ENCODE measurements at places on chromosomes 2 and 18.
A peak's percentile ranks its signal among the peaks of the same experiment; 100 is the strongest.

GRCh38 chr2:35870713-35871112 is 484.9 kb upstream of the CRIM1 start:
- DNase-seq: no peak

DNA sequence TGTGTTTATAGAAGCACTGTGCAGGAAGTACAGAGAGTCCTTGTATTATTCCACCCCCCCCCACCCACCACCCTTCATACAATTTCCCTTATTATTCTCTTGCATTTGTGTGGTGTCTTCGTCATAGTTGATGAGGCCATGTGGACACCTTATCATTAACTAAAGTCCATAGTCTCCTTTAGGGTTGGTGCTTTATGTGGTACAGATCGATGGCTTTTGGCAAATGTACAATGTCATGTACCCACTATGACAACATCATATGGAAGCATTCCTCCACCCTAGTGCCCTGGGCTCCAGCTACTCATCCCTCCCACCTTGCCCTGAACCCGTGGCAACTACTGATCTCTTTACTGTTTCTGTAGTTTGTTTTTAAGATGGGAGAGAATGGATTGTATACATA is 93.8 kb upstream of the HDAC4 start:
- DNase-seq: no peak

DNA sequence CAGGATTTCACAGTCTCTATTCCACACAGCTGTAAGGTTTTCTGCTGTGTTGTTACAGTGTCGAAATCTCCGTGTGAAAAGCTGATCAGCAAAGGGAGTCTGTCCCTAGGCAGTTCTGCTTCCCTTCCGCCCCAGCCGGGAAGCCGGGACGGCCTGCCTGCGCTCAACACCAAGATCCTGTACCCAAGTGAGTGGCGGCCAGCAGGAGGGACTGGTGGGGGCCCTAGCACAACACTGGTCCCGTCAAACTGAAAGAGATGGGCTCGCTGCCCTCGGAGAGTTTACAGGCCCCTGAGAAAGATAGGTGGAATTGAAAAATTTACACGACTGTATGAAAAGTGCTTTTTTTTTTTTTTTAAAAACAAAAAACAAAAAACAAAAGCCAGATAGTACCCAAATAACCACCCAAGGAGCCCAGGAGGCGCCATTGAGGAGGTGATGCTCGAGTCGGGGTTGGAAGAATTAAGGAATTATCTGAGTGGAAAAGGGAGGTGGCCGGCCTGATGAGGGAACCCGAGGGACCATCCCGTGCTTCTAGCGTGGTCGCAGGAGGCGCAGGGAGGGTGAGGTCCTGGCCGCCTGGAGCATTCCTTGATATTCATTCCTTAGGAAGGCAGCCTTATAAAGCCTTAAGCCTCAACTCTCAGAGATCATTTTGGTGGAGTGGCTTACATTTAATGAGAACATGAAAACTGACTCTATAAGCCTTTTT is 96.7 kb downstream of the DGKD start:
- DNase-seq: no peak

GRCh38 chr18:61893309-61893970 is 633 bp upstream of the RNF152 start:
- peak; percentile 32 for DNase-seq

GRCh38 chr2:1563084-1563857 is 150.0 kb downstream of the TPO start:
- no peak for DNase-seq

DNA sequence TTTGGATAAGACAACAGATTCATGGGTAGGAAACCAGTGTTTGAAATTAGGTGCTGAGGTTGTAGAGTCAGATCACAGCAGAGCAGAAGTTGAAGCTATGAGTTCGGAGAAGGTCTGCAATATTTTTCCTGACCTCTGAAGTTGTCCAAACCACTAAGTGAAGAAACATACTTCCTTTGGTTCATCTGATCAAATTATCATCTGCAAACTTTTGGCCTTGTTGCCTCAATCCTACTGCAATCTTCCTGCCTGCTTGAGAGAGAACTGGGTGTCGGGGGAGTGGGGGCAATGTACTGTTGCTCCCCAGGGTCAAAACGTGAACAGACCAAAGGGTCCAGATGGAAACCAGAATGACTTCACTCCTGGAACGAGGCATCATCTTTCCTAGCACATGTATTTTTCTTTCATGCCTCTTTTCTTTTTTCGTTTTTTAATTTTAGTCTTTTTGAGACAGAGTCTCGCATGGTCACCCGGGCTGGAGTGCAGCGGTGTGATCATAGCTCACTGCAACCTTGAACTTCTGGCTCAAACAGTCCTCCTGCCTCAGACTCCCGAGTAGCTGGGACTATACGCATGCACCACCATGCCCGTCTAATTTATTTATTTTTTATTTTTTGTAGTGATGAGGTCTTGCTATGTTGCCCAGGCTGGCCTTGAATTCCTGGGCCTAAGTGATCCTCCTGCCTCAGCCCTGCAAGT is 42.7 kb downstream of the RAB31 start:
- no peak for DNase-seq

DNA sequence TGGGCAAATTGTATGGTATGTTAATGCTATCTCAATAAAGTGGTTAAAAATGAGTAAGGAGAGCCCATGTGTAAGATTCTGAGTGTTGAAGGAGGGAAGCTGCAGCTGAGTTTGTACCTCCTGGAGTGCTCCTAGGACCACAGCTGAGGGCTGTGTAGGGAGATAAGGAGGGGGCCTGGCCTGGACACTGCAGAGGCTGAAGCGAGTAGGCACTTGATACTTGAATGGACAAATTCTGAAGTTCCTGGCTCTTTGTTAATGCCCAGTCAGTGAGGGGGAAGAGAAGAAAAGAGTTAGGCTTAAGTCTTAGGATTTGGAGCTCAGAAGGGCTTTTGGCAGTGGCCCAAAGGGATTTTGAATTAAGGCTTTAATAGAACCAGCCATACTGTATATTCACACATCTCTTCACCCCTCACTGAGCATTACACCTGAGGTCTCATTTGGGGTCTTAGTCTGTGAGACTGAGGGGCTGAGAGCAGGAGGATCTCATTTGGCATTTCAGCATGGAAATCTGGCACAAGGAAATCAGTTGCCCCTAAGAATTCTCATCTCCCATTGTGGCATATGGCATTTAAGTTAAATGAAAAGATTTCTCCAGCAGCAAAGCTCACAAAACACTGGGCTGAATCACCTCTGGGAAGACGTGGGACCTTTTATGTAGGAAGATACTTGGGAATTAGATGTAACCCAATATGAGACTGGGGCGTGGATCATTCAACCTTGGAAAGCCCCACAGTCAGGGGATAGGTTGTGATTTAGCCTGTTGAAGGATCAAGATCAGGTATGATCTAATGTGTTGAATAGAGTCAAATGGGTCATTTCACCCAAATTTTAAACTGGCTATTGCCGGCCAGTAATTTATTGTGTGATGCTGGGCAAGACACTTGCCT is 46.8 kb downstream of the LIPG start:
- DNase-seq: no peak

GRCh38 chr2:154551649-154552048 is 146.8 kb upstream of the KCNJ3 start:
- DNase-seq: no peak

- DNase-seq: no peak
Observed at GRCh38 chr2:167334146-167334742, 446.0 kb downstream of the XIRP2 start.

- DNase-seq: no peak
Observed at GRCh38 chr2:199677881-199678280, 173.1 kb downstream of the FTCDNL1 start.

DNA sequence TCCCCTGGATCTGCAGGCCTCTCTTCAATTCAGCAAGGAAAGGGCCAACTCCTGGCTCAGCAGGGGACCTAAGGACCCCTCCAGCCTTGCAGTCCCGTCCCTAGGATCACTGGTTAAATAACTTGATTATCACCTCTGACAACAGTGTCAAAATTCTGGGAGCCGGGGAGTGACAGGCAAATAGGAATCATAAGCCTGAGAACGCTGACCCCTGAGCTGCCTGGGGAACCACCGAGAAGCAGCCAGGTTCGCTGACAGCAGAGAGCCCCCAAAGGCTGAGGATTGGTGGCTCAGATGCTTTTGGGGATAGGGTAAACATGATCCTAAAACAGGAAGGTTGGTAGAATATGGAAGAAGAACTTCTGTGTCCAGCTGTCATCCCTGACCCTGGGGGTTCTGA is 17.5 kb upstream of the TNS1 start:
- DNase-seq: no peak

GRCh38 chr2:180651596-180651995 is 328.8 kb upstream of the UBE2E3 start:
- no peak for DNase-seq

- no peak for DNase-seq
Observed at GRCh38 chr18:6427286-6427685, 12.6 kb upstream of the L3MBTL4 start.

- no peak for DNase-seq
Observed at GRCh38 chr2:236717729-236718128, 148.1 kb downstream of the ACKR3 start.
